ENCODE measurements at places on chromosomes 7 and 10. TPM values are rescaled to one million over a fixed set of nuclear protein-coding genes. Genes with fewer than 3 reads are reported as not detected.

DNA sequence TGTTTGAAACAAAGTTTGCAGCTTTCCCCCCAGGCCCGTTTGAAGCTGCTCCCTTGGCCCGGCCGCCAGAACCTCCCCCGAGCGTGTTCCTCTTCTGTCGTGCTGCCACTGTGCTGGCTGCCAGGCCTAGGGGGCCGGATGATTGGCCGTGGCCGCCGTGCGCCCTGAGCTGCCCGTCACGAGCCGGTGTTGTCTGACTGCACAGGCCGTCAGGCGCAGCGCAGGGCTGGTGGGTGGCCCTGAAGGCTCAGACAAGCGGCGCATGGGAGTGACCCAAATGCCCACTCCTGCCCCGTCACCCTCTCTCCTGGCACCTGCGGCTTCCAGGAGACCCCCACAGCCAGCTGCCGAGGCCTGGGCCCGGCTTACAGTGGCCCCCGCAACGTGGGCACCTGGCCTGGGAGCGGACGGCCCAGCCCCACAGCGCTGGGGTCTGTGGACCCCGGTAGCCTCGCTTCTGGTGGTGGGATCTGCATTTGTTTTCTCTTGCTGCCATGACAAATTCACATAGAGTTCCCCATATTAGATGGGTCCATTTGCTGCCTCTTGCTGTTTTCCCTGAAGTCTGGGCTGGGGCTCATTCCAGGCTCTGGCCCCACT lies 13.1 kb downstream of the JAKMIP3 start:
- peak; percentile 33 for DNase-seq
- H3K36me3 ChIP-seq = no peaks in the 10 kb centered on the region
- no peak overlapping the region for H3K27ac ChIP-seq
- no peak overlapping the region for H3K4me3 ChIP-seq

GRCh38 chr10:44335330-44336021 lies 49.4 kb downstream of the CXCL12 start:
- peaks cover 10% of the 10 kb centered on the region for H3K4me1 ChIP-seq
- no peak overlapping the region for H3K4me3 ChIP-seq
- H3K27ac ChIP-seq = no peak overlapping the region
- no peak for DNase-seq
- no peaks in the 10 kb centered on the region for H3K36me3 ChIP-seq

- H3K4me1 ChIP-seq = peaks cover 48% of the 10 kb centered on the region
- H3K27ac ChIP-seq = peak overlapping the region; percentile 97
- no peak for DNase-seq
- H3K27me3 ChIP-seq = no peaks in the 10 kb centered on the region
These were observed 1.9 kb downstream of the COL1A2 start for GRCh38 chr7:94396596-94396995.

DNA sequence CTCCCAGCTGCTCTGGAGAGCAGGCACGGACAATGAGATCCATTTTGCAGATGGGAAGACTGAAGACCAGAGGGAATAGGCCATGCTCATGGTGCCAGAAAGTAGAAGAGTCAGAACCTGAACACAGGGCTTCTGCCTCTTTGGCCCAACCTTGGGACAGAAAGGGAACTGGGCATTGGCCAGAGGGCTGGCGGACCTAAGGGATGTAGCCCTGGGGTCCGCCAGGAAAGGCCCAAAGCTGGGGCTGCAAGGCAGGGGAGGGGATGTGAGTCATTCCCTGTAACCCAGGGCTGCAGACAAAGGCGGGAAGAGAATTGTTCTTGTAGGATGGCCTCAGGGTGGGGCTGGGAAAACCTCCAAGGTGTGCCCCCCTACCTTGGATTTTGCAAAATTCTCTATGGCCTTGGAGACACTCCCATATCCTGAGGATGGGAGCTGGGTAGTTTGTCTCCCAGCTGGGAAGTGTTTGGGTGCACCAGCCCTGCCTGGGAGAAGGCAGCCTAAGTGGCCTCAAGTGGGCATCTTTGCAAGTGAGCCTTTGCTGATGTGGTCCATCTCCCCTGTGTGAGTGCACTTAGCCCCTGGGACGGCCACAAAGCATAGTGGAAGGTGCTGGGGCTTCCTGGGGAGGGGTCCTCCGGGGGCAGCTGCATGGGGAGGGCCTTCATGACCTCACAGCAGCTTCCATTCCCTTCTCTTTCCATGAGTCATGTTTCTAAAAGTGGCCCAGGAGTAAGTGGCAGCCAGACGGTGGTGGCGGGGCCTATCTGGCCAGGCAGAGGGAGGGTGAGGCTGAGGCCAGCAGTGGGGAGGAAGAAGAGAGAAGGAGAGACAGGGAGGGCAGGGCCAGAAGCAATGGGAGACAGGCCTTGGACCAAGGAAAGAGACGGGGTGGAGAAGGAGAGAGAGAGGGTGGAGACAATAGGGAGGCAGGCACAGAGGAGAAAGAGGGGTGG lies 9.2 kb downstream of the AQP1 start:
- no peak overlapping the region for H3K4me3 ChIP-seq
- no peaks in the 10 kb centered on the region for H3K27me3 ChIP-seq
- no peaks in the 10 kb centered on the region for H3K36me3 ChIP-seq

DNA sequence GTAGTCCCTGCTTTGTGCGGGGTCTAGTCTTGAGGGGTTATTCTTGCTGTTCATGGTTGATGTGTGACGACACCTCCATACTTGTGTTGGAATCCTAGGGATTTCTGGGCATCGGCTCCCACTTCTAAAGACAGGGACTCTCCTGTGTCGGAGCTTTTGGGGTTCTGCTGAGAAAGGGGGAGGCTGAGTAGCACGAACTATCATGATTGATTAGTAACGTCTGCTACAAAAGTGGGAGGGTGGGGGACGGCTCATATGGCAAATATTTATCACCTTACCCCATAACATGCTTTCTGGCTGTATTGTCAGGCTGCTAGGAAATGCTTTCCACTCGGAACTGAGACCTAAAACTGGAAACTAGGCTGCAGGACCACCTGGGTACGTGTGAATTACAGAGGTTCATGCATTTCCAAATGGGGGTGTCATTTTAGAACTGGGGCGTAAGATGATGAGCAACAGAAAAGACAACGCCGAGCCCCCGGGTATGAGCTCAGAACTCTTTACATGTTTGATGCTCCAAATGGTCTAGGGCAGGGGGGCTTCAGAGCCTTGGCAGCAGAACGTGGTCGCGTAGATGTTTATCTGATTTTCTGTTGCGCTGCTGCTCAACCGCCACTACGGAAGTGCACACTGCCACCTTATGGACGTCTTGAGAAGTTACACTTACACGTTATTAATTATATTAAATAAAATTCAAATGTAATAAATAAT lies 15.1 kb upstream of the NME8 start:
- no peak overlapping the region for H3K27ac ChIP-seq
- peaks cover 18% of the 10 kb centered on the region for H3K4me1 ChIP-seq
- peak; percentile 44 for DNase-seq
- peaks cover 4% of the 10 kb centered on the region for H3K27me3 ChIP-seq
- H3K36me3 ChIP-seq = no peaks in the 10 kb centered on the region

GRCh38 chr7:131568510-131568909 lies 12.1 kb upstream of the PODXL start:
- no peaks in the 10 kb centered on the region for H3K4me1 ChIP-seq
- H3K36me3 ChIP-seq = no peaks in the 10 kb centered on the region
- no peak overlapping the region for H3K27ac ChIP-seq
- DNase-seq = no peak
- no peak overlapping the region for H3K4me3 ChIP-seq

DNA sequence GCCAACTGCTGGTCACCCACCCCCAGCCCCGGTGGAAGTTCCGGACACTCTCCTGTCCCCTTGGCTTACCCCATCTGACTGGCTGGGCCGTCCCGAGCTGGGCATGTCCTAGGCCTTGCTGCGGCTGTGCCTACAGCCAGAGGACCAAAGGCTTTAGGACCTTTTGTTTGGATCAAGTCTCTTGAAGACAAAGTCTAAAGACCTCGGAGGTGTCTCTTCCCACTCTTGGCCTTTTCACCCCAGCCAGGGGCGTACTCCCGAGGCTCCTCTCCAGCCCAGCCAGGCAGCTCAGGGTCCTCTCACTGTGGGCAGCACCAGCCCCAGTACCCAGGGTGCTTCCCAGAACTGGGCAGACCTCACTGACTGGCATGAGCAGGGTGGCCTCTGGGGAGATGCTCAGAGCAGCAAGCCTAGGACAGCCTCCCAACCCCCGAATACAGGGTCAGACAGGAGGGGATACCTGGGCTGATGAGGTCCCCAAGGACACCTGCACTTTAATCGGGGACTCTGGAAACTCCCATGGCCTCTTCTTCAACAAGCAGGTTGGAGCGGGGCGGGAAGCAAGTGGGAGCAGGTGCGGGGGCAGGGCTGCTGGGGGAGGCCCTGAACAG lies 2.7 kb upstream of the PWWP2B start:
- DNase-seq = no peak
- H3K4me3 ChIP-seq = peak overlapping the region; percentile 36
- no peaks in the 10 kb centered on the region for H3K36me3 ChIP-seq
- no peaks in the 10 kb centered on the region for H3K27me3 ChIP-seq
- H3K4me1 ChIP-seq = peaks cover 29% of the 10 kb centered on the region

GRCh38 chr7:95960706-95961244 lies 188.4 kb downstream of the DYNC1I1 start:
- H3K27ac ChIP-seq = no peak overlapping the region
- H3K27me3 ChIP-seq = peaks cover 23% of the 10 kb centered on the region
- DNase-seq = no peak
- H3K4me3 ChIP-seq = no peak overlapping the region
- no peaks in the 10 kb centered on the region for H3K36me3 ChIP-seq

DNA sequence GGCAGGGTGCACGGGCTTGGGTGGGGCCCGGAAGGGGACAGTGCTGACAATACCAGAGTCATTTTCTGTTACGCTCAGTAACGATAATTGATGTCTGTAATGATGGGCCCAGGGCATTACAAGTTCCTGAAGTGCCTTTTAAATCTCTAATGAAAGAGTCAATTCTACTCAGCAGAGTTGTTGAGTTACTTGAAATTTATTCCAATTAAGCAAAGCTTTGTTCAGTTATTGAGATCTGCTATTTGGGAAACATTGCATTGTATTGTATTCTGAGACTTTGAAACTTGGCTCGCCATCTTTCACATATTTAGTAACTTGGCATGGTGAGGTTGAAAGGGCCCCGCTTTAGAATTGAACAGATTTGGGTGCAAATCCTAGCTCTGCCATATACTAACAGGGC lies 34.7 kb downstream of the MINDY4 start:
- peaks cover 22% of the 10 kb centered on the region for H3K36me3 ChIP-seq
- no peak overlapping the region for H3K27ac ChIP-seq
- no peaks in the 10 kb centered on the region for H3K27me3 ChIP-seq
- no peak for DNase-seq
- peaks cover 10% of the 10 kb centered on the region for H3K4me1 ChIP-seq

GRCh38 chr10:58268454-58268945 lies 462 bp upstream of the CISD1 start:
- no peak for DNase-seq
- peak overlapping the region; percentile 98 for H3K27ac ChIP-seq
- H3K27me3 ChIP-seq = no peaks in the 10 kb centered on the region
- H3K4me1 ChIP-seq = peaks cover 34% of the 10 kb centered on the region

GRCh38 chr7:69610374-69611084 lies 12.3 kb downstream of the AUTS2 start:
- H3K36me3 ChIP-seq = no peaks in the 10 kb centered on the region
- no peak overlapping the region for H3K27ac ChIP-seq
- no peak for DNase-seq
- no peak overlapping the region for H3K4me3 ChIP-seq
- H3K27me3 ChIP-seq = no peaks in the 10 kb centered on the region

GRCh38 chr7:112782498-112782897 lies 7.7 kb downstream of the TMEM168 start:
- H3K27me3 ChIP-seq = no peaks in the 10 kb centered on the region
- no peak overlapping the region for H3K4me3 ChIP-seq
- DNase-seq = no peak
- peaks cover 18% of the 10 kb centered on the region for H3K4me1 ChIP-seq

- no peaks in the 10 kb centered on the region for H3K27me3 ChIP-seq
- H3K27ac ChIP-seq = no peak overlapping the region
- H3K36me3 ChIP-seq = peaks cover 13% of the 10 kb centered on the region
- peaks cover 2% of the 10 kb centered on the region for H3K4me1 ChIP-seq
These were observed 59.4 kb downstream of the CDK14 start for GRCh38 chr7:90655566-90655965.

DNA sequence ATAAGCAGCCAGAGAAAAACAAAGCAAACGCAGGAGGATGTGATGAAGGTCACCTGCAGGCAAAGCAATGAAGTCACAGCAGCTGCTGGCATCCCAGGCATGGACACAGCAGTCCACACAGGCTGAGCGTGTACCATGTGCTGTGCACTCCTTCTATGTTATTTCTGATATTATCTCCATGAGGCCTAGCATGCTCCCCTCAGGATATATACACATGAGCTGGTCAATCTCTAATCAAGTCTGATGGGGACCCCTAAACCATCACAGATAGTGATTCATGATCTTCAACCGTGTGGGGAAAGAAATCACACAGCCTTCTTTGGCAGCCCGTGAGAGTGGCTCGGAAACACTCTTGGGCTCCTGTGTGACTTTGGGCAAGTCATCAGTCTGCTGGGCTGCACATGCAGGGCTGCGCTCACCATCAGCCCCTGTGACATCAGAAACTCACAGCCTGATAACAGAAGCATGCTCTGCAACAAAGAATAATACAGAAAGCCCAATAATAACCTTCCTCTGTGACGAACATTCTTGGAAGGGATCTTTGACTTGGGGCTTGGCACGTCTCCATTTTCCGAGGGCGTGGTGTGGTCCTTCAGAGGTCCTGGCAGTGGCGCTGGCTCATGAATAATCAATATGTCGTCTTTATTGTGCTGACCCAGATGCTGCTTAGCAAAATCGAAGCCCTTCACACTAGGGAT lies 83.0 kb upstream of the ATP6V0A4 start:
- peaks cover 32% of the 10 kb centered on the region for H3K36me3 ChIP-seq
- no peak overlapping the region for H3K4me3 ChIP-seq
- peaks cover 7% of the 10 kb centered on the region for H3K4me1 ChIP-seq
- no peak for DNase-seq

DNA sequence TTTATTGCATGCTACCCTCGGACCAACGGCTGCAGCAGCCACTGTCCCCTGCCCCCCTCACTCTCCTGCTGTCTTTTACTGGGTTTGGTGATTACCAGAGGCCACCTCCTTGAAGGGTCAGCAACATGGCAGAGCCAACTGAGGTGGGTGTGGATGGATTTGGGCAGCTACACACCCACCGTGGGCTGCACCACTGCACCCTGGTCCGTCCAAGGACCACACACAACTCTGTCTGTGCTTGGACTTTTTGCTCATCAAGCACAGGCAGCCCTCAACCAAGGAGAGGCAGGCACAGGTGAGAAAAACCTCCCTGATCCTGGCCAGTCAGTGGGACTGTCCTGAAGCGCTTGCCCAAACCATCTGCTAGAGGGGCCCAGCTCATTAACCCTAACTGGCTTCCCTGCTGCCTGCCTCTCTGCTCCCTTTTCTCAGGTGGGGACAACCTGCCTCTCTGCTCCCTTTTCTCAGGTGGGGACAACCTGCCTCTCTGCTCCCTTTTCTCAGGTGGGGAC lies 239.5 kb upstream of the PITRM1 start:
- H3K4me3 ChIP-seq = no peak overlapping the region
- no peak for DNase-seq
- peaks cover 3% of the 10 kb centered on the region for H3K36me3 ChIP-seq
- no peak overlapping the region for H3K27ac ChIP-seq
- H3K4me1 ChIP-seq = peaks cover 4% of the 10 kb centered on the region
- H3K27me3 ChIP-seq = peaks cover 71% of the 10 kb centered on the region

Gene NKX2-3
- not detected for total RNA-seq

Gene NEUROD6
- total RNA-seq = not detected

Gene SCIN
- 3.9 TPM for total RNA-seq

Gene CDHR1
- total RNA-seq = 0.24 TPM

Gene HIPK2
- total RNA-seq = 72.9 TPM

Gene SPDYE2
- total RNA-seq = not detected

Gene EN2
- total RNA-seq = not detected

All from mesothelial cell of epicardium (in vitro differentiated cells).